CD4-positive, alpha-beta T cell treated with Interferon alpha-2 for 1 hour (primary cell): ENCODE measurements at places on chromosomes 6 and 20.

DNA sequence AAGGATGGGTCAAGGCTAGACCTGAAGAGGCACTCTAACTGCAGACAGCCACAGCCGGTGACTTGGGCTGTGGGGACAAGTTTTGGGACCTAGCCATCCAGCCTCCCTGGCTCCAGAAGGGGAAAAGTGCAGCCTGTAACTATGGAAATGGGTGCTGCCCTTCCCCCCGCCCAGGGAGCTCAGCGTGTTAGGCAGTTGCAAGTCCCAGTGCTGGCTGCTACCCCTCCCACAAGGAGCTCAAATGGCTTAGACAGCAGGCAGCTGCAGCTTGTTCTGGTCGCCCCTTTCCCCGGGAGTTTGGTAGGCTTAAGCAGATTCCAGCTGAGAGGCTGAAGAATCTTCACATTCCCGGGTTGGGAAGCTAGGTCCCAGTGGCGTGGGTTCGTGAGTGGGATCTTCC, 162.6 kb downstream of the FAM83B start:
- DNase-seq, result no peak

DNA sequence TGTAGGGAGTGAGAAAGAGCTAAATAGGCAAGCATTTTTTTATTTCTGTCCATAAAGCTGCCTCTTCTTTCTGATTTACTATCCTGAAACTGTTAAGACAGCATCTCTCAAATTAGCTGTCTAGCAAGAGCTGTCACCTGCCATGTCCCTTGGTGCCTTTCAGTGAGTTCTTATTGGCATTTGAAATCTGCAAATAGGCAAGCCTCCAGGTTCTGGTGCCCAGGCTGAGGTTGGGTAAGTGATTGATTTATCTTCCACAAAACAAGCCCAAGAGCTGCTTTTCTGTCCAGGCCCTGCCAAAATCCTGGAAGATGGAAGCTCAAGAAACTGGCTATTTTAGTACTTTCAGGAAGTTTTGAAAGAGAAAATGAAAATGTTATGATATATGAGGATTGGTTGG, 22.4 kb downstream of the MANEA start:
- DNase-seq, result no peak

- DNase-seq, result no peak
Observed at GRCh38 chr20:62874964-62875344, 13.3 kb upstream of the TCFL5 start.

- DNase-seq, result no peak
Observed at GRCh38 chr6:111618407-111618806, 12.7 kb upstream of the TRAF3IP2 start.

- no peak for DNase-seq
Observed at GRCh38 chr6:167580619-167580911, 246.1 kb upstream of the AFDN start.

DNA sequence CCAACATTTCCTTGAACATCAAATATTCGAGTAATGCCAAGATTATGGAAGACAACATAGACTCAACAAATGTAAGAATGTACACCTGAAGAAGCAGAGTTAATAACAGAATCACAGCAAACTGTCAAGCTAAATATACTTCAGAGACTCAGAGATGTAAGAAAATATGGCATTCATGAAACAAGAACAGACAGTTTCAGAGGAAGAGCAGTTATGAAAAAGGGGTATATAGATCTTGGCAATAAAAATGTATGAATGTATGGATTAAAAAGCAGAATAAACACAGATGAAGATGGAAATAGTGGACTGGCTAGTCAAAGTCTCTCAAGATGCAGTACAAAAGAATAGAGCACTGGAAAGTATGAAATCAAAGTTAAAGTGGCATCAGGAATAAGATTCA, 18.4 kb downstream of the RRAGD start:
- no peak for DNase-seq

DNA sequence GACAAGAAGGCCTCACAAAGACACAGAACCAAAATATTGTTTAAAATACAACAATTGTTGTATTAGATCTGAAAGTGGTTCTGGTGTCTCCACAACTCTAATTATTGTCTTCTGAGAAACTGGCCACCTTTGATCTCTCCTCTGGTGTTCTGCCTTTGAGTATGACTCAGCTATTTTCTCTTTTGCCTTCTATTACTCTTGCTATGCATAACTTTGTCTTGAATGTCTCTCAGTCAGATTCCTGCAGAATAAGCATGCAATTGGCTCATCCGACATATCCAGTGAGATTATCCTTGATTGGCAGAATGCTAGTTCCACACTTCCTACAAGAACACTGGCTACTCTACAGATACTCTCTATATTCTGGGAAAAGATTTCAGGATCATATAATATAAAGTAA, 14.3 kb upstream of the EPM2A start:
- DNase-seq, result no peak

- DNase-seq, result no peak
Observed at GRCh38 chr20:54084727-54085388, 14.5 kb upstream of the BCAS1 start.

DNA sequence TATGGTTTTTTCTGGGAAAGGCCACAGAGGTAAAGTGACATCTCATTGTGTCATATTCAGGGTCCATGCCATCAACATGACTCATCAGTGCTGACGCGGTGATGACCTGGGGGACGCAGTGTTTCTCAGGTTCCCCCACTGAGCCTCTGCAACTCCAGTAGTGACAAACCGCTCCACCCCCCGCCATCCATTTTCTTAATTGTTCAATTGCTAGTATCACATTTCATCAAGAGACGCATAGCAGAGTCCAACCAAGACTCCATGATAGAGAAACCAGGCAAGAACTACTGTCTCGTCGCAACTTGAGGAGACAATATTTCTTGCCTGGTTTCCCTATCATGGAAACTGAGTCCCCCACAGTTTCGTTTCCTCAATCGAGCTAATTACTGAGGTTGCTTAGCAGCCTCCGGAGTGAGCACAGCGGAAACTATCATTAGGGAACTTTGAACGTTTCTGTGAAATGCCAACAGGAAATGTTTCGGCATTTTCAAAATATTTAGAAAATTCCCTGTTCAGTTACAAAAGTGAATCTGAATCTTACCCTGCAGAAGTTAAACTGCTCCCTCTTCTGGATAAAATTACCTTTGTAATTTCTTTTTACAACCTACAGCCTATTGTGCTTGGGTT, 12.2 kb upstream of the SERPINB1 start:
- peak; percentile 89 for DNase-seq

DNA sequence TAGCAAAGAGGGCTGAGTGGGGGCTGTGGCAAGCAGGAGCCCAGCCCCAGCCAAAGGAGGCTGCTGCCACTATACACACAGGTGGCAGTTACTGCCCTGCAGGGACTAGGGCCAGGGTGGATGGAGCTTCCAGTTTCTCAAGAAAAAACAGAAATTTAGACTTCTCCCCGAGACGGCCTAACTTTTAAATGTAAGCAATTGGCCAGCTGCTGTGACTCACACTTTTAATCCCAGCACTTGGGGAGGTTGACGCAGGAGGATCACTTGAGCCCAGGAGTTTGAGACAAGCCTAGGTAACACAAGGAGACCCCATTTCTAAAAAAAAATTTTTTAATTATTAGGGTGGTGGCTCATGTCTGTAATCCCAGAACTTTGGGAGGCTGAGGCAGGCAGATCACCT, 98.2 kb upstream of the NFATC2 start:
- no peak for DNase-seq

DNA sequence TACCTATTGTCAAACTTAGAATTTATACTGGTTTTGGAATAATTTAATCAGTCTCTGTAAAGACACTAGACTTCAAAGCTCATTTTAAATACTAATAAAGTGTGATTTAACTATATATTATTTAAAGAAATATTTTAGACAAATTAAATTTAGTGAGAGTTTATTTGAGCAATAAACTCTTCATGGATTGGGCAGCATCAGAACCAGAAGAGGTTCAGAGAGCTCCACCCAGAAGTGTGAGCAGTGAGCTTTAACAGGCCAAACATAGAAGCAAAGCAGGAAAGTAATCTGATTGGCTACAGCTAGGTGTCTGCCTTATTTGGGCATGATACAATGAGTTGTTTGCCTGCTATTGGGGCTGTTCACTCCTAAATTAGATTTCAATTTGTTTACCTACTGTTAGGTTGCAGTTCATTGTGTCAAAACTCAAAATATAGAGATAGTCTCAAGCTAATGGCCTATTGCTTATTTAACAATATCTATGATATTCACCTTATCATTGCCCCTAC, 355.1 kb upstream of the RNF217 start:
- no peak for DNase-seq

DNA sequence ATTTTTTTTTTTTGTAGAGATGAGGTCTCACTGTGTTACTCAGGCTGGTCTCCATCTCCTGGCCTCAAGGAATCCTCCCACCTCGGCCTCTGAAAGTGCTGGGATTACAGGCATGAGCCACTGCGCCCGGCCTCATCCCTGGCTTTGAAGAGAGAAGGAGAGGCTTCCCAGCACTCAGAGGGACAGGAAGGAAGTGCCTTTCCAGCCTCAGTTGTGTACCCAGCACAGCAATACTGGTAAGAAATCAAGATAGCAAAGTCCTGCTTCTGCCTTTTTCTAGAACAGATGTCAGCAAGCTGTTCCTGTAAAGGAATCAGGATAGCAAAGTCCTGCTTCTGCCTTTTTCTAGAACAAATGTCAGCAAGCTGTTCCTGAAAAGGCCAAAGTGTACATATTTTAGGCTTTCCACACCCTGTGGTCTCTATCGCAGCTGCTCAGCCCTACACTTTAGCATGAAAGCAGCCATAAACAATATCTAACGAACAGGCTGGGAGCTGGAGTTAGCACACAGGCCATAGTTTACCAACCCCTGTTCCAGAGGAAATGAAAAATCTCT, 6.3 kb upstream of the PLTP start:
- no peak for DNase-seq

GRCh38 chr20:60009826-60010616, 51.8 kb downstream of the CDH26 start:
- DNase-seq, result no peak

GRCh38 chr20:19765266-19765665, 7.2 kb downstream of the RIN2 start:
- no peak for DNase-seq

- no peak for DNase-seq
Observed at GRCh38 chr20:50258790-50259483, 68.3 kb downstream of the CEBPB start.

GRCh38 chr6:144332177-144332576, 47.0 kb downstream of the UTRN start:
- no peak for DNase-seq

GRCh38 chr6:54722328-54722727, 124.2 kb upstream of the FAM83B start:
- DNase-seq, result no peak

DNA sequence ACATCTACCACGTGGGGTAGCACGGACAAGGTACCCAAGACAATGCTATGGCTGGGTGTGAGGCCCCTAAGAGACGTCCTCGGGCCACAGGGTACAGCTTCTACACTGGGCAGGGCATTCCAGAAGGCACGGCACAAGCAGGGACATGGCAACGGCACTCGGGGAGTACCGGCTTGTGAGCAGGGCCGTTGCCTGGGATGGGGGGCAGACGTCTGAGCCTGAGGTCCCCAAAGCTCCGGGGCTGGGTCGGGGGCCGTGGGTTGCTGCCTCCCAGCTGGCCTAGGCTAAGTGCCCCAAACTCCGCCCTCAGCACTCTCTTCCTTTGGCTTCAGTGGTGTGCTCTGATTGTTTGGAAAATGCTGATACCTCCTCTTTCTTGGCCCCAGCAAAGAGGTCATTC, 110.6 kb downstream of the SULF2 start:
- no peak for DNase-seq

DNA sequence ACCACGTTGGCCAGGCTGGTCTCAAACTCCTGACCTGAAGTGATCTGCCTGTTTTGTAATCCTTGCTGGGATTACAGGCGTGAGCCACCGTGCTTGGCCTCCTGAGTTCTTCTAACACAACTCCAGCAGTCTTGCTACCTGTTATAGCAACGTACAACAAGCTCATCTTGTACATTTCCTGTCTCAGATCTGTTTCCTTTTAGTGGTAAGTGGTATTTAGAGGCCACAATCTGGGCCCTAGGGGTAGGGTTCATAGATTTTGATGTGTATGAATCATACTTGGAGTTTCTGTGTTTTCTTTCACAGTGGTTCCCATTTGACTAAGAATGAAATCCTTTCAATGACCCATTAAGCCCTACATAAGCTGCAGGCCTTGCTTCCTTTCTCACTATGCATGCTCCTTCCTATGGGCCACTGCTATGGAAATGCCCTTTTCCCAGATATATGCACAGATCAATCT, 27.1 kb upstream of the SYNCRIP start:
- peak; percentile 74 for DNase-seq

DNA sequence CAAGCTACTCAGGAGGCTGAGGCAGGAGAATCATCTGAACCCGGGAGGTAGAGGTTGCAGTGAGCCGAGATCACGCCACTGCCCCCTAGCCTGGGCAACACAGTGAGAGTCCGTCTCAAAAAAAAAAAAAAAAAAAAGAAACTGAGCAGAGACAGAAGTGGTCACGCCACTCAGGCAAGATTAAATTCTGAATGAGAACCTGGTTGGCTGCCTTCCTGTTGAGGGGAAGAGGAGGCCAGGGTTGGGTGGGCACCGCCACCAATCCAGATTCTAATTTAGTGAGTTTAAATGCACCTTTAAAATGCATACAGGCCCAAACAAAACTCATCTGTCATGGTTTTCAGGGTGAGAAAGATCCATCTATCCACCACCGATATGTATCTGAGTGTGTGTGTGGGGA, 23.7 kb upstream of the CCDC167 start:
- DNase-seq, result no peak

DNA sequence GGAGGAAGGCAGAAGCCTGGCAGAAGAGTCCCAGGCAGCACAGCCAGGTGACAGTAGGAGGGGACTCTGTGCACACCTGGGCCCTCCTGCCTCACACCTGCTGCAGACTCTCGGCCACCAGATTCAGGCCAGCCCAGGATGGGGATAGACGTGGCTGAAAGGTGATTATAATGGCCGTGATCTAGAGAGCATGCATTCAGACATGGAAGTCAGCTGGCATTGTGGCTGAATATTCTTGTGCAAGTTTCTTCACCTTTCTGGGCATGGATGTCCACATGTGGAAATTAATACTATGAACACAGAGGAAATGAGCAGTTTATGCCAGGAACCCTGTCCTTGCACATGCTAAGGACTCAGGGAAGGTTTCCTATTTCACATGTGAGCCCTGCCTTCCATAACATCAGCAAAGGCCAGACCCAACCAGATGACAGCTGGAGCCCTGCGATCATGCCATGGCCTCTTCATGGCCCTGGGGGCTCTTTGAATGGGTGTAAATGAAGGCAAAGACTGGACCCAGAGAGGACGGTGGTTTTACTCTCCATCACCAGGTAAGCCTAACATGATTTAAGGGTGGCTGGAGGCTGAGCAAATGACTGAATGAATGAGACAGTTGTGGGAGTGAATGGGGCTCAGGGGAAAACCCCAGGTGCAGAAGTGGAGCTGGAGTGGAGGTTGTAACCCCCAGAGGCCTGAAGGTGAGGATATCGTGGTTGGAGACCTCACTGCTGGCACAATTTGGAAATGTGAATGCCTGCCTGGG, 2.7 kb upstream of the RAET1L start:
- no peak for DNase-seq

- DNase-seq, result no peak
Observed at GRCh38 chr20:50077818-50078601, 34.9 kb downstream of the UBE2V1 start.

- DNase-seq, result no peak
Observed at GRCh38 chr6:151058021-151058733, 181.6 kb upstream of the AKAP12 start.
